ENCODE measurements at places on chromosomes 1 and 21.

- DNase-seq = no peak
These were observed 15.8 kb upstream of the ZC3H12A start for GRCh38 chr1:37458551-37458950.

DNA sequence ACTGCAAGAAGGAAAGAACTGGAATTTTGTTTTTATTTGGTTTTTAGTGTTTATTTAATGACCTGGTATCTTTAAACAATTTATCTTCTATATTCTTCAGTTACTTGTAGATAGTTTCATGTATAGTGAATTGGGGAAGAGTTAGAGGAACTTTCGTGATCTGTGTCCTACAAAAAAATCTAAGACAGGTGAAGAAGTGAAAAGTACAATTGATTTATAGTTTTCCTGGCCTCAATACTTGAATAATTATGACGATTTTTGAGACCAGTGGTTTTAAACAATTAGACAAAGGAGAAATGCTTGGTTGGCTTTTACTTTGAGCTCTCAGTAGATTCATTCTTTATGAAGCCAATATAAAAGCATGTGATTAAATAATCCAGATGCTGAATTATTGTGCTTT, 7.5 kb downstream of the MIER1 start:
- no peak for DNase-seq

DNA sequence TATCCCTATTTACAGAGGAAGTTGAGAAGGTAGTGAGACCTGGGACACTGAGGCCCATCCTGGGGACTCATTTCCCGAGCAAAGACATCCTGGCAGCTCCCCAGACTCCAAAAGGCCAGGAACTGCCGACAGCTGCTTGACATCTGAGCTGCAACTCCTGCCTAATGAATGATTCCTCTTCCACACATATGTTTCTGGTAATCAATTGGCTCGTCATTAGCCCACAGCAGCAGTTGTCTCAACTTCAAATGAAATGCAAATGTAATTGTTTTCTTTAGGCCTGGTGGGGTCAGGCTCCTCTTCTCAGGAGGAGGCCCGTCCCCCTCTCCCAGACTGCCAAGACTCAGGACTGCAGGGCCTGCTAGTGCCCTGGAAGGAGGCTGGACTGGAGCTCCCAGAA, 61.8 kb upstream of the DISP3 start:
- DNase-seq = no peak

DNA sequence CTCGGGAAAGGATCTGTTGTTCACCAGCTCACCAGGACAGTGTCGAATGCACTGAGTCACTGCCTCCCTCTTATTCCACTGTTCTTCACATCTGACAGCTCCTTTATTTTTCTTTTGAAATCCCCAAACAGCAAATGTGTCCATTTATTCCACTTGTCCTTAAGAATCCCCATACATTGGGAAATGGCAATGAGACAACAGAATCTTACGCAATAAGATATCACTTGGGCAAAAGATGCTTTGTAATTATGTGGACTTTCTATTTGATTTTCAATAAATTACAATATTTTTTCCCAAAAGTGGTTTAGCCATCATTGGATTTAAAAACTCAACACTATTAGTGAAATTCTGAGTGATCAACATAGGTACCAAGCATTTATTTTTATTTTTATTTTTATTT, 3.7 kb downstream of the KRTAP20-2 start:
- no peak for DNase-seq

GRCh38 chr1:1402072-1402900, 3.2 kb upstream of the CCNL2 start:
- no peak for DNase-seq

GRCh38 chr1:62175568-62176179, 19.0 kb upstream of the L1TD1 start:
- no peak for DNase-seq

DNA sequence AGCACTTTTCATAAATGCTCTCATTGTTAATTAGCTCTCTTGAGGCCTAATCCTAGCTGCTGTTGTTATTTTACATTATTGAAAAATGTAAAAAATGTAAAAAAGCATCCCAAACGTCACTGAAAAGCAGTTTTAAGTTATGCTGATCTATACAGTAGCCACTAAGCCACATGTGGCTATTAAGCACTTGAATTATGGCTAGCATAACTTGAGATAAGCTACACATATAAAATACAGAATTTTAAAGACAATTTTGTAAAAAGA, 18.4 kb upstream of the DNASE2B start:
- DNase-seq = no peak

DNA sequence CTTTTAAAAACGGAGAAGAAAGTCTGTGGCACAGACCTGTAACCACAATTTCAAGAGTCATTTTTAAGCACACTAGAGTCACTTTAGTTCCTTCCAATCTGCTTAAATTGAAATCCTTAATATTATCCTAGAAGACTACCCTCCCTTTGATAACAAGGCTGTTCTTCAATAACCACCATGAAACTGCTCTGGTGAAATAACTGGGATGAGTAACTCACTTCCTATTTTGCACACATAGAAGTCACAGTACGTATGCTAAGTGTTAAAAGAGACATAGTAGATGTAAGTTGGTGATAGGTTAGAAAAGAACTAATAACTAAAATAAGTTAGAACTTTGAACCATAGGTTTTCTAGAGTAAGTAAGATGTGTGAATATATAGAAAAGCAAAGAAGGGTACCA, 107.8 kb downstream of the NME7 start:
- no peak for DNase-seq

DNA sequence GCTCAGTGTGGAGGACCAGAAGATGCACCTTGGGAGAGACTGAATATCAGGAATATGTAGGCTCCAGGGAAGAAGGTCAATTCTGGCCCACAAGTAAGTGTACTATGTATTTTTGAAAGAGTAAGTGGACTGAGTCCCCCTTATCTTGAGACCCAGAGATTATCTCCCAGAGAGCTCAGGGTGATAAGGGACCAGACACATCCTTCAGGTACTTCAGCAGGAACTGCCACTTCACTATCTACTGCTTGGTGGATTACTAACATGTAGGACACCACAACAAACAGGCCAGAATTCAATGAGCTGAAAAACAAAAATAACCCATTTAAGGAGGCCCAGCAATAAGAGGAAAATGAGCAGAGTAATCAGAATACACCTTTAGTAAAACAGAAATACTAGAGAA, 119.2 kb downstream of the ZNF644 start:
- DNase-seq = no peak

- no peak for DNase-seq
These were observed 19.4 kb downstream of the FYB2 start for GRCh38 chr1:56799605-56800400.

- no peak for DNase-seq
These were observed 5.5 kb downstream of the REG4 start for GRCh38 chr1:119805746-119806145.

GRCh38 chr1:29974316-29974724, 738.0 kb downstream of the PTPRU start:
- no peak for DNase-seq

GRCh38 chr1:110150330-110151174, at the start of gene SLC6A17:
Gene SLC6A17, plus strand, starts transcription at chr1:110150494. Its CDS starts 16,436 bp downstream, at chr1:110166930.
- DNase-seq = no peak

- DNase-seq = no peak
These were observed 104.4 kb downstream of the UCHL5 start for GRCh38 chr1:192954705-192955265.

GRCh38 chr1:3453891-3454810, at the start of gene ARHGEF16:
Gene ARHGEF16, plus strand, starts transcription at chr1:3454665. Its CDS starts 8,420 bp downstream, at chr1:3463085.
- peak; percentile 17 for DNase-seq

DNA sequence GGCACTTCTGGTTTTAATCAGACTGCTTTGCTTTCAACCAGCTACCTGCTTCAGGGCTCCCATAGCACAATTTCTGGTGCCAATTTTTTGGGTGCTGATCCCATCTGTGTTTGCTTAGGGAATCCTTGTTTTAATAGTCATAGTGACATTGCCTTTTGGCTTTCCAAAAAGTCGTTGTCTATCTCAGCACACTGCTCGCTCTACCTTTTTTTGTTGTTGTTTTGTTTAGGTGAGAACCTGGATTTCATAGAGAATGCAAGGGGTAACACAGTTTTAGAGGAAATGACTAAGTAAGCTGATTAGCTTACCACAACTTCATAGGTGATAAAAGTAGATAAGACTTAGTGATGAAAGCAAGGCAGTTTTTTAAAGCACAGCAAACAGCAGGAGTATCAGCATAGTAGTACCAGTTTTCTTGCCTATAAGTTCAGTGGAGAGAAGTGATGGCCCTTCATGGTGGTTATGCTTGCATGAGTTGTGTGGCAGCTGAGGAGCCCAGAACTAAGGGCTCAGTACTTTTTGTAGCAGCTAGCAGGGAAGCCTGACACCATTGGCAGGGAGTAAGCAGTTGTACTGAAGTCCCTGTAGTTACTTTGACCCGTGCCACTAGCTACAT, 31.3 kb downstream of the NEK7 start:
- no peak for DNase-seq

GRCh38 chr1:182968836-182969734, 16.1 kb upstream of the SHCBP1L start:
- no peak for DNase-seq

DNA sequence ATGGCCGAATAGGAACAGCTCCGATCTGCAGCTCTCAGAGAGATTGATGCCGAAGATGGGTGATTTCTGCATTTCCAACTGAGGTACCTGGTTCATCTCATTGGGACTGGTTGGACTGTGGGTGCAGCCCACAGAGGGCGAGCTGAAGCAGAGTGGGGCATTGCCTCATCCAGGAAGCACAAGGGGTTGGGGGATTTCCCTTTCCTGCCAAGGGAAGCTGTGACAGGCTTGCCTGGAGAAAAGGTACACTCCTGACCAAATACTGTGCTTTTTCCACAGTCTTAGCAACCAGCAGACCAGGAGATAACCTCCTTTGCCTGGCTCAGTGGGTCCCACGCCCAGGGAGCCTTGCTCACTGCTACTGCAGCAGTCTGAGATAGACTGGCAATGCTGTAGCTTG, 66.9 kb downstream of the HSD3B1 start:
- DNase-seq = no peak

DNA sequence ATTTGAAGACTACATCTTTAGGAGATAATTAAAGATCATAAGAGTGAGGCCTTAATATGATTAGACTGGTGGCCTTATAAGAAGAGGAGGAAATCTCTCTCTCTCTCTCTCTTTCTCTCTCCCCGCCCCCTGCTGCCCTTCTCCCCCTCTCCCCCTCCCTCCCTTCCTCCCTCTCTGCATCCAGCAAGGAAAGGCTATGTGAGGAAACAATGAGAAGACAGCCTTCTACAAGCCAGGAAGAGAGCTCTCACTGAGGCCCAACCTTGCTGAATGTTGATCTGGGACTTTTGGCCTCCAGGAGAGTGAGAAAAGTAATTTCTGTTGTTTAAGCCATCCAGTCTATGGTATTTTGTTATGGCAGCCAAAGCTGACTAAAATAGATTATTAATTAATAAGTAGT, 21.6 kb downstream of the FOXD3 start:
- no peak for DNase-seq

DNA sequence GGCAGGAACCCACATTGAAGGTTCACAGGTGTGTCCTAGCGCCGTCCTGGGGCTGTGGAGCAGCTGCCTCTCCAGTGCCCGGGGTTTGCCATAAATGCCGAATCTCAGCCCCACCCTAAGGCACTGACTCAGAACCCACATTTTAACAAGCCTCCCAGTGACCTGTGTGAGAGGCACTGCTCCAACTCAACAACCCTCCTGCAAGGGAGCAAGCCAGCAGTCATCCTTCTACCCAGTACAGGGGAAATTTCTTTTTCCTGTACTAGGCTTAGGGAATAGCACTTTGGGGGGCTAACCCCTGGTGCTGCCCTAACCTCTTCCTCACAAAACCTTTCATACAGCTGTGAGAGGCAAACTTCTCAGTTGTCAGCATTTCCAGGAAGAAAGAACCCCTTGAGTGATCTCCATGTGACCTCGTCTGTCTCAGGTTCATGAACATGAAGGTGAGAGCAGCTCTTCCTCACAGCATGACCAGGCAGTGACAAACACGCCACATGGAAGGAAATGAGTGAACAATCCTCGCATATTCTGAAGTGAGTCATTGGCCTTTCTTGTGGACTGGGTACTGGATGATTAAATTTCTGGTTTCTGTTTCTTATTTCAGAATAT, 11.4 kb upstream of the BCAR3 start:
- no peak for DNase-seq

DNA sequence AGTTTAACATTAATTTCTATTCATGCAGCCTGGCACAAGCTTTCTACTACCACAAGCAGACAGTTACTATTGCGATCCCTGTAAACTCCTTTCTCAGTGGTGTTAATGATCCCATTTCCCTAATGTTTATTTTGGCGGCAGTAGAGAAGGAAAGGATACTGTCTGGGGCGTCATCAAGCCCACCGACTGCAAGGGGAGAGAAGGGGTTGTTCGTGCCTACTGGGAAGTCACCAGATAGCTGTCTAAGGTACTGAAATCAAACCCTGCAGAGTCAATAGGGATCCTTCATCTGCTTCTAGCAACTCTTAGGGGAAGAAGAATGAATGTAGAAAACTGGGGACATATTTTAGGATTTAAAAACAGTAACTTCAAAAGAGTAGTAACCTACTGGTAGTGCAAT, 95.2 kb upstream of the ADAR start:
- no peak for DNase-seq

GRCh38 chr1:191206513-191207207, 729.0 kb upstream of the BRINP3 start:
- DNase-seq = no peak

DNA sequence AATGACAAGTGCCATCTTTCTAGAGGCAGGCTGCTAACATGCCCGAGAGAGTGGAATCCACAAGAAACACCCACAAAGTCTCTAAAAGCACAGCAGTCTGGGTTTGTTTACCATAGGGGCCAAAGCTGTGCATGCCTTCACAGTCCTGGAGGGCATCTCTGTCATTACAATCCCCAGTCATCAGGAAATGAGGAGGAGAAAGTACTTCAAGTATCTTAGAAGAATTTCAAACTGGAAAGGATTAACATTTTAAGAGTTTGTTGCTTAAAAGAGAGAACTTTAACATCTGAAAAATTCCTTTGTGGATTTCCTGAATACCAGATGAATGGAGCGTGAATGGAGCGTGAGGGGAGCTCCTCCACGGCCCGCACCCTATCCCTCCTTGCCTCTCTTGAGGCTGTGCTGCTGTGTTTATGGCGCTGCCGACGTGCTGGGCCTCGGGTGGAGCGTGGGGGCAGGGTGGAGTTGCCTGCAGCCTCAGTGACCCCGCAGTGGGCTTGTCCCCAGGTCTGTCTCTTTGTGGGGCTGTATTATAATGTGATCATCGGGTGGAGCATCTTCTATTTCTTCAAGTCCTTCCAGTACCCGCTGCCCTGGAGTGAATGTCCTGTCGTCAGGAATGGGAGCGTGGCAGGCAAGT, 23.3 kb downstream of the SLC6A17 start:
- DNase-seq = no peak

- no peak for DNase-seq
These were observed 129.6 kb upstream of the TMEM51 start for GRCh38 chr1:15023976-15024375.

DNA sequence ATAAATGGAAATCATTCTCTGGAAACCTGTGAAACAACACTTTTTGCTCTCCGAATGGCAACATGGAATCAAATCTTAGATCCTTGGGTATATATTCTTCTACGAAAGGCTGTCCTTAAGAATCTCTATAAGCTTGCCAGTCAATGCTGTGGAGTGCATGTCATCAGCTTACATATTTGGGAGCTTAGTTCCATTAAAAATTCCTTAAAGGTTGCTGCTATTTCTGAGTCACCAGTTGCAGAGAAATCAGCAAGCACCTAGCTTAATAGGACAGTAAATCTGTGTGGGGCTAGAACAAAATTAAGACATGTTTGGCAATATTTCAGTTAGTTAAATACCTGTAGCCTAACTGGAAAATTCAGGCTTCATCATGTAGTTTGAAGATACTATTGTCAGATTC, 45.7 kb downstream of the PTGFR start:
- DNase-seq = no peak
